Pancreas (tissue), 10 donors: ENCODE measurements at places on chromosomes 16 and 17. TPM values are rescaled to one million over a fixed set of nuclear protein-coding genes. Genes with fewer than 3 reads are reported as not detected.
A peak's percentile ranks its signal among the peaks of the same experiment; 100 is the strongest.

GRCh38 chr17:45270828-45271418 lies 9.0 kb upstream of the SPATA32 start:
- peaks cover 33% of the 10 kb centered on the region for H3K36me3 ChIP-seq
- no peak overlapping the region for H3K4me3 ChIP-seq
- no peaks in the 10 kb centered on the region for H3K4me1 ChIP-seq
- DNase-seq = no peak
- H3K27ac ChIP-seq = no peak overlapping the region
- H3K27me3 ChIP-seq = no peaks in the 10 kb centered on the region

METRNL gene
- polyA plus RNA-seq = 20.8 TPM

PRSS21 gene
- polyA plus RNA-seq = 0.99 TPM

DNA sequence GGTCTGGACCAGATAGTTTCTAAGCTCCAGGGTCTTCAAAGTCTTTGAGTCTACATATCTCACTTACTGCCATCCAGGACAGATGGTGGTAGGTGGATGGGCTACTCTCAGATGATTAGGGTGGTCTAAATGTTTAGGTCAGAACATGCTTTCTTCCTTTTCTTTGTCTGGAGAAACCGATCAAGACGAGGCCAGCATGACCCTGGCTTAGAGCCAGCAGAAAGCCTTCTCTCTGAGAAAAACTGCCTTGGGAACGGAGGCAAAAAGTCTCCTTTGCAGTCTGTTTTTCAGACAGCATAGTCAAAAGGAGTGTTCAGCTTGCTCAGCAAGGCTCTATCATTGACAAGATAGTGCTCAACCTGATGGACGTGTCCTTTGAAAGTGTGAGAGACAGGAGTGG lies 48.8 kb downstream of the SPACA3 start:
- no peaks in the 10 kb centered on the region for H3K27me3 ChIP-seq
- H3K4me3 ChIP-seq = no peak overlapping the region

DNA sequence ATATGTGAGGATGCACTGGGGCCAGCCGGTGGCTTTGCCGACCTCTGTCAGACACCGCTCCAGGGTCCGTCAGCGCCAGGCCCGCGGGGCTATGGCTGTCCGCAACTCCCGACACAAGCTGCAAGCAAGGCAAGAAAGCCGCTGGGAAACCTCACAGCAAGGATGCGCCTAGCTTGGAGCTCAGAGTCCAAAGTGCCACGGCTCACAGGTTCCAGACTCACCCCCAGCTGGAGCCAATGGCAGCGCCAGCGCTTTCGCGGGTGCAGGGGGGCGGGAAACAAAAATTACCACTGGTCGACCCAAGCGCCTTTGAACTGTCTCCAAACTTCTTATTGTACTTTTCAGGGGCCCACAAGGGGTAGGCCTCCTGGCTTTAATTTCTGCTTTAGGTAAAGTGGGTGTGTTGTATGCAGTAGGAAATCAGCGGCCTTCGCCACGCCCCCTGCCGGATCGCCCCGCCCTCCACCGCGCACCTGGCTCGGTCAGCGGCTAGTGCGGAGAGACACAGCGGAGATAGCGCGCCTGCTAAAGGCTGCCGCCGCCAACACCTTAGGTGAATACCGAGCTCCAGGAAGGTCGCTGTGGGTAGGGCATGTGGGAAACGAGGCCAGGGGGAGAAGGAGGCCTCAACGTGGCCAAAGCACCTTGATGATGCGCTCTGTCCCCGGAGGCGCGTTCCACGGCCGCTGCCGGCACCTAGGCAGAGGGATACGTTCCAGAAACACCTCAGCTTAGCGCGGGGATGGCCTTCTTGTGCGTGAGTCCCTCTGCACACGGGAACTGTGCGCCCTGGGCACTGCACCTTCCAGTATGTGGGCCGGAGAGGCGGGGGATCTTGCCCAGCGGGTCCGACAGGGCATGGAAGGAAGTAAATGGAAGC lies 61.0 kb upstream of the RBL2 start:
- peak overlapping the region; percentile 22 for H3K27ac ChIP-seq

DNA sequence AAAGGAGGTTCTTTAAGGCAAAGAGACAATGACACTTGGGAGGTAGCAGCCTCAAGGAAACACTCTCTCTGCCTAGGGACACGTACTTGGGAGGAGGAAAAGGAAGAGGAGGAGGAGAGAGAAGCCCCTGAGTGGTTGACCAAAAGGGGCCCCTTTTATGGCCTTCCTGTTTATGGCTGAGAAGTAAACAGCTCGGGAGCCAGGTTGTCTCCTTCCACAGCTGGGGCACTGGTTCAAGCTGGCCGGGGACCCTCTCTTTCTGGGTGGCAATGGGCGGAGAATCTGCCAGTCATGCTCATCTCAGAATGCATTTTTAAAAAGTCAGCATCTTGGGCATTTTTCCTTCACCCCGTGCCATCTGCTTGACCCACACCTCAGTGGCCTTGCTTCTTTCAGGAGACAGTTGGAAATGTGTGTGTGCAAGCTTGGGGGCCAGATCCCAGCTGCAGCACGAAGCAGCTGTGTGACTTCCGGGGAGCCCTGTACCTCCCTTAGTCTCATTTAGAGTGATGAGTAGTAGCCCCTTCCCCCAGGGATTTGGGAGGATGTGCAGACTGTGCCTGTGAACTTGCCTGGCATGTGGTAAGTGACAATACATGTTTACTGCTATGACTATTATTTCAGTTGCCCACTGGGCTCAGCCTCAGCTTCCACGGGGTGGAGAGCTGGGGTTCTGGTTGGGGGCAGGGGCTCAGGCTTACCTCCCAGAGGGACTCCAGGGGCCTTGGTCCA lies 33.8 kb upstream of the SALL1 start:
- no peaks in the 10 kb centered on the region for H3K36me3 ChIP-seq
- no peak overlapping the region for H3K27ac ChIP-seq
- no peaks in the 10 kb centered on the region for H3K27me3 ChIP-seq
- no peak overlapping the region for H3K4me3 ChIP-seq

- no peaks in the 10 kb centered on the region for H3K27me3 ChIP-seq
- H3K27ac ChIP-seq = no peak overlapping the region
- H3K4me3 ChIP-seq = no peak overlapping the region
Observed at GRCh38 chr17:9767432-9767991, 23.9 kb downstream of the DHRS7C start.

KRT9 gene
- not detected for polyA plus RNA-seq

KRTAP2-2 gene
- not detected for polyA plus RNA-seq

ERCC4 gene
- polyA plus RNA-seq = 1.8 TPM

- H3K4me1 ChIP-seq = peaks cover 14% of the 10 kb centered on the region
- H3K27me3 ChIP-seq = no peaks in the 10 kb centered on the region
- H3K36me3 ChIP-seq = no peaks in the 10 kb centered on the region
- no peak for DNase-seq
- no peak overlapping the region for H3K27ac ChIP-seq
Observed at GRCh38 chr16:51155820-51156806, 5.0 kb upstream of the SALL1 start.

GRCh38 chr16:48084826-48085225 lies 71.0 kb downstream of the ABCC12 start:
- DNase-seq = no peak
- H3K4me1 ChIP-seq = no peaks in the 10 kb centered on the region
- no peak overlapping the region for H3K4me3 ChIP-seq
- no peaks in the 10 kb centered on the region for H3K36me3 ChIP-seq
- H3K27ac ChIP-seq = no peak overlapping the region

GRCh38 chr17:64785011-64785421 lies 122.9 kb upstream of the SMURF2 start:
- no peak overlapping the region for H3K27ac ChIP-seq
- no peaks in the 10 kb centered on the region for H3K4me1 ChIP-seq
- no peak for DNase-seq
- no peaks in the 10 kb centered on the region for H3K27me3 ChIP-seq

DNA sequence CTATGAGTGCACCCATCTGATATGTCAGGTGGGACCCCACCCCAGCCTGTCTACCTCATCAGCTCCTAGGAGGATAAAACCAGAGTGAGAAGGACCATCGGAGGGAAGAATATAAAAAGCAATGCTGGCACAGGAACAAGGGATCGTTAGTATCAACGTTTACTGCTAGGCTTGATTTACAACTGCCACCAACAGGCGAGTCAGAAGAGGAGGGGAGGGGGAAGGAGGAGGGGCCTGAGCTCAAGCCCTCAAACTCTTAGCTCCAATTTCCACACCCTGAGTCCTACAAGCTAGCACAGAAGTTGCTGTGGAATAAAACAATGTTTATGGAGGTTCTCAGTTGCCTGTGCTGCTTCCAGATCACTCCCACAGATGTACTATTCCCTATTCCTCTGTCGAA lies 234.5 kb downstream of the C16orf78 start:
- H3K27me3 ChIP-seq = no peaks in the 10 kb centered on the region
- no peak overlapping the region for H3K27ac ChIP-seq
- H3K4me3 ChIP-seq = no peak overlapping the region
- H3K36me3 ChIP-seq = no peaks in the 10 kb centered on the region
- no peaks in the 10 kb centered on the region for H3K4me1 ChIP-seq
- no peak for DNase-seq

KCNG4 gene
- 0.02 TPM for polyA plus RNA-seq

SLC43A2 gene
- 10.1 TPM for polyA plus RNA-seq

DNA sequence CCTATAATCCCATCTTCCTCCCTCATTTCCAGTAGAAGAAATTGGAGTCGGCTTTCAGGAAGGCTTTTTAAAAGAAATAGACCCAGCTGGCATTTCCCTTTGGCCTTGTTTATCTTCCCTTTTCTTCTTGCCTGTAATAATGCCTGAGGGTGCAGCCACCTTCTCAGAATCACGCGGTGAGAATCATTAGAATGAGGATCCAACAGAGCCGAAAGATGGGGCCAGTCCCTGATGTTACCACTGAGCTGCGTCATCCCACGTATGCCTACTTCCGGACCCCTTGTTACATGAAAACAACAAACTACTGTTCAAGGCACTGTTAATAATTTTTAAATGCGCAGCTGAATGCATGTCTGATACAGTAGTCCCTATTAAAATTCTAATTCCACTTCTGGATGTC lies 24.1 kb downstream of the SDR42E1 start:
- no peaks in the 10 kb centered on the region for H3K27me3 ChIP-seq
- no peak for DNase-seq
- H3K4me3 ChIP-seq = no peak overlapping the region

- H3K4me3 ChIP-seq = no peak overlapping the region
- DNase-seq = no peak
- H3K4me1 ChIP-seq = no peaks in the 10 kb centered on the region
- H3K36me3 ChIP-seq = no peaks in the 10 kb centered on the region
- no peaks in the 10 kb centered on the region for H3K27me3 ChIP-seq
Observed at GRCh38 chr17:1958134-1958881, 66.8 kb downstream of the RTN4RL1 start.

GRCh38 chr16:14608111-14608566 lies 21.9 kb downstream of the PARN start:
- H3K4me3 ChIP-seq = no peak overlapping the region
- no peak for DNase-seq
- peaks cover 6% of the 10 kb centered on the region for H3K4me1 ChIP-seq
- peaks cover 8% of the 10 kb centered on the region for H3K36me3 ChIP-seq
- H3K27me3 ChIP-seq = no peaks in the 10 kb centered on the region

DNA sequence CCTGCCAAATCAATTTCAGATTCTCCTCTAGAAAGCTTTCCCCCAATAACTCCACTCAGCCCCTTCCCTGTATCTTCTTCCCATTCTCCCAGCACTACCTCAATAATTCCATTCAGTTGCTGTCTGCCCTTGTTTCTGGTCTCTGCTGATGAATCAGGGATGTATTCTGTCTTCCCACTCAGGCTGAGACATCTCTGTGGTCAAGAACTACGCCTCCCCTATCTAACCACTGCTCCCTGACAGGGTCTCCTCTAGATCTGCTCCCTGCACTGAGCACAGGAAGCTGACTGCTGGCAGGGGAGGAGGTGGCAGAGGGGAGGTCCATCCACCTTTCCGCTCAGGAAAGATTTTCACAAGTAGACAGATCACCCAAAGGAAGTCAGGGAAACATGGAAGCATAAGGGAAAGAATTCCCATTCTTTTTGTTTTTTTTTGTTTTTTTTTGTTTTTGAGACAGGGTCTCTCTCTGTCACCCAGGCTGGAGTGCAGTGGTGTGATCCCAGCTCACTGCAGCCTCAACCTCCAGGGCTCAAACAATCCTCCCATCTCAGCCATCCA lies 16.9 kb upstream of the SP2 start:
- H3K4me3 ChIP-seq = no peak overlapping the region
- no peaks in the 10 kb centered on the region for H3K36me3 ChIP-seq
- H3K27ac ChIP-seq = no peak overlapping the region
- H3K27me3 ChIP-seq = no peaks in the 10 kb centered on the region

CDH15 gene
- not detected for polyA plus RNA-seq

GRCh38 chr16:1961651-1962067 lies 2.3 kb downstream of the NDUFB10 start:
- no peak overlapping the region for H3K27ac ChIP-seq
- DNase-seq = peak; percentile 45
- no peaks in the 10 kb centered on the region for H3K36me3 ChIP-seq
- H3K4me3 ChIP-seq = no peak overlapping the region

DNA sequence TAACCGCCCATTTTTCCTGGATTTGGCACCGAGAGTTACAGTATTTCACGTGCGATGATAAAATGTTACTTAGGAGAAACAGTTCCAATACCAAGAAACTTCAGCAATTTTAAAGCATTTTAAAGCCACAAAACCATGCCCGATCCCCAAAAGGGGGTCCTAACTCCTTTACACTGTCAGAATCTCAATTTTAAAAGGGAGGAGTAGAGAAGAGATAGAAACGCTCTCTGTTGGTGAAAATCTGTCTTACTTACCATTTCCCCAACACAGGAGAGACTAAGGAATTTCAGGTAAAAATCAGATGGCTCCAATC lies 526 bp upstream of the RNASEK start:
- DNase-seq = no peak
- peak overlapping the region; percentile 69 for H3K4me3 ChIP-seq
- H3K4me1 ChIP-seq = peaks cover 8% of the 10 kb centered on the region
- no peaks in the 10 kb centered on the region for H3K36me3 ChIP-seq

GRCh38 chr16:67805718-67806427 lies 487 bp downstream of the RANBP10 start:
- peak; percentile 82 for DNase-seq
- peaks cover 12% of the 10 kb centered on the region for H3K4me1 ChIP-seq
- H3K27ac ChIP-seq = peak overlapping the region; percentile 78
- H3K27me3 ChIP-seq = no peaks in the 10 kb centered on the region
- H3K36me3 ChIP-seq = no peaks in the 10 kb centered on the region

- no peaks in the 10 kb centered on the region for H3K27me3 ChIP-seq
- no peak overlapping the region for H3K27ac ChIP-seq
- DNase-seq = peak; percentile 74
- no peaks in the 10 kb centered on the region for H3K36me3 ChIP-seq
Observed at GRCh38 chr17:46978489-46979146, 435 bp downstream of the RPRML start.
